ENCODE measurements at places on chromosomes 6 and 20. TPM values are rescaled to one million over a fixed set of nuclear protein-coding genes. Genes with fewer than 3 reads are reported as not detected.

DNA sequence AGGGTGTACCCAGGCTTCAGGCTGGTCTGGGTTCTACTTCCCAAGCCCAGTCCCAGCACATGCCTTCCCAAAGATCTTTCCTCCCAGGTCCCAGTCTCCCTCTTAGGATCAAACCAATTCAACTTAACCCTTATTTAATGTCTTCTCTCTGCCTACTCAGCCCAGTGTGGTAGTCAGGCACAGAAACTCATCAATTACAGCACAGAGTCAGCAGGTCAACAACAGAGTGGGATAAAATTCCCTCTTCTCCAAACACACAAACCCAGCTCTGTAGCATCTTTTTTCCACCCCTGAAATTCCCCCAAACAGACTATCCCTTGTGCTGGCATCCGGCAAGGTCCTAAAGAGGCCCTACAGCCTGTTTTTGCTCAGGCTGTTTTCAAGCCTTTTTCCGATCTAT lies 47.3 kb upstream of the CDYL start:
- DNase-seq, result no peak

DNA sequence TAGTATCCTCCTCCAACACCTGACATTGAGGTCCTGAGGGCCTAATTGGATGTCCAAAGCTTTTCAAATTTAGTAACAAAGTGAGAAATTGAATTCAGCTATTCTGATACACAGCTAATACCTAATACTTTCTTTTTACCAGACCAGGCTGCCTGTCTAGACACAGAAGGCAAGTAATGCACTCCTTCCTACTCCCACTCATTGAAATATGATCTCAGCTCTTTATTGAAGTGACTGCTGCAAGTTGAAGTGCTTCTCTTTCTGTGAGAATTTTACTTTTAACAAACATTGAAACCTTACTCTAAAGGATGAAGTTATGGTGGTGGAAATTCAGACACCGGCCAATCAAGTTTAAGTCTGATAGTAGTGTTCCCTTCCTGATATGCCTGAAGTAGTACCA lies 90.8 kb upstream of the OGFRL1 start:
- DNase-seq, result no peak

- no peak for DNase-seq
These were observed 619.4 kb upstream of the CDH4 start for GRCh38 chr20:60632391-60633262.

NXT1 gene
- 40.0 TPM for total RNA-seq

VSTM2L gene
- not detected for total RNA-seq

GRCh38 chr20:49118307-49118706 lies 69.8 kb downstream of the STAU1 start:
- DNase-seq, result no peak

- DNase-seq, result no peak
These were observed 65.4 kb downstream of the PRND start for GRCh38 chr20:4787069-4787468.

GRCh38 chr20:35088231-35089145 lies 4.1 kb downstream of the TRPC4AP start:
- no peak for DNase-seq

DNA sequence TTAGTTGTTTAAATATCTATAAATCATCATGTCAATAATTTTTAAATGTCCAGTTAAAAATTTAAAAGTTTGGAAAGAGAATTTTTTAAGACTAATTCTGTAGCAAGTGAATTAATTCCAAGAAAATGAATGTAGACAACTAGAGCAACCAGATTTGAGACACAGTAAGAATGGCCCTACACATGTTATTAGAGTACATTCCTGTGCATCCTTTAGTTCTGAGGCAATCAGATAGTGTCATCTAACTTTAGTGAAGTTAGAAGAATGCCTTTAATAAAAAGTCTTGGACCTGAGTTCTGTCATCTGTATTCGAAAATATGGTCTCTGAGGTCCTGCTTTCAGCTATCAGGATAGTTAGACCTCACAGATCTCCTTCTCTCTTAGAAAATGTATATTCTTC lies 63.7 kb downstream of the HIVEP2 start:
- DNase-seq, result no peak
